ENCODE measurements at places on chromosomes 5 and 9. TPM values are rescaled to one million over a fixed set of nuclear protein-coding genes. Genes with fewer than 3 reads are reported as not detected.

Gene PCDHGB4
- total RNA-seq: 2.5 TPM

DNA sequence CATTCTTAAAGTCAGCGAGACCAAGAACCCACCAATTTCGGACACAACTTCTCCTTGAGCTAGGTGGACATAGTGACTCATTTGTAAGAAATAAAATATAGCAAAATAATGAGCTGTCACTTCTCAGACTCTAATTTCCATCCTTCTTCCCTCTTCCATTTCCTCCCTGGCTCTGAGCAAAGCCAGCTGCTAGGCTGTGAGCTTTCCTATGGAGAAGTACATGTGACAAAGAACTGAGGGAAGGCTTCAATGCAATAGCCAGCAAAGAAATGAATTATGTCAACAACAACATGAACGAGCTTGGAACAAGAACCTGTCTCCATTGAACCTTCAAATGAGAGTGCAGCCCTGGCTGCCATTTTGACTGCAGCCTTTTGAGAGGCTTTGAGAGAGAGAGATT lies 25.9 kb upstream of the SELENOP start:
- no peak for DNase-seq

Gene CXXC5
- 57.2 TPM for total RNA-seq

DNA sequence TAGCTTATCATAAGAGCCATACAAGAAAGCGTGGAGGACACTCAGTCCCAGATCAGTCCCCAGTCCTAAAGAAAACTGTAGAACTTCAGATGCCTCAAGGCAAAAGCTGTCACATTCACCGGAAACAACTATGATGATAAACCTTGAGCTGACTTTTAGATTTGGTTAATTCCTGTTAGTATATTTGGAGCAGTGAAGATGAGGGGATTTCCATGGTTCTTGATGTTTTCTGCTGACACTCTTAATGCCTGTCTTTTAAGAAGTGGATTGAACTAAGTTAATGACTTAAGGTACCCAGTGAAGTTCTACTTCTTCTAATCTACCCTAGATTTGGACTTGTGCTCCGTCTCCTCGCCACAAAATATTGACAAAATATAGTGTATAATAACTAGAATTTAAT lies 355.0 kb downstream of the EBF1 start:
- no peak for DNase-seq

- no peak for DNase-seq
Observed at GRCh38 chr9:36121971-36122370, 14.6 kb upstream of the GLIPR2 start.

Gene MARCOL
- not detected for total RNA-seq

GRCh38 chr5:157548513-157549282 lies 26.9 kb downstream of the ADAM19 start:
- no peak for DNase-seq

DNA sequence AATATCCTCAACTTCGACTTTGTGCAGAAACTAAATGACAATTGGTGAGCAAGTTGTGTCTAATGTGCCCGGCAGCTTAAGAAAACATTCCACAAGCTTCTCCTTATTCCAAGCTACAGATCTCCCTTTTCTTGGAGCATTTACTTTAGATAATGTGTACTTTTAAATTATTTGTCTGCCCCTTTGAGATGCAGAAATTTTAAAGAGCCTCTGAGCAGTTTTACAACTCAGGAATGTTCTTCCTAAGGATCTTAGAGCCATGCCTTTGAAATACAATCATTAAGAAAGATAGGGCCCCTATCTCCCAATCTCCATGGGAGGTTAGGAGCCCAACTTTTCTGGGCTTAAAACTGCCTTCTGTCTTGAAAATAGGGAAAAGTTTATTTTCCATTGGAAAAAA lies 723.7 kb upstream of the COX7C start:
- no peak for DNase-seq

DNA sequence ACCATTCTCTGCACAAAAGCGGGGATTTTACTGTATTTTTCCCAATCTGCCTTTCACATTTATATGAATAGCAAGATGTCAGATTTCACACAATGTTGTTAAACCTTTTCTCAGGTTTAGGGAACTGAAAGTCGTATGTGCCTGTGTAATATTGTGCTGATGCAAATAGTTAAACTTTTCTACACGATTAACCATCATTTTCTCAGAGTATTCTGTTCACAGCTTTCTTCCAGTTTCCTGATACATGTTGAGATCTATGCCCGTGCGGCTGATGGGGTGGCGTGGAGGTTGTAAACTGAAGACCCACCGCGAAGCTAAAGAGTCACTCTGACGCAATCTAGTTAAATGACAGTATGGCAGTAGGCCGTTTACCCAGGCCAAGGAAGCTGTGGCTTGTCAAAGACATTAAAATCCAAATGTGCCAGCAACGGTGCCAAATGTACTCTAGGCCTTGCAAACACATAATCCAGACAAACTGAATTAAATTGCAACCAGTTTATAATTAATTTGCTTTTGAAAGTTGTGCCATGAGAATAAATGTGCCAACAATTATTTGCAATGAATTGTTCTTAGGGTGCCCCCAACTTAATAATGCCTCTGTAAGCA lies 145.7 kb downstream of the EBF1 start:
- DNase-seq: no peak

- no peak for DNase-seq
Observed at GRCh38 chr9:35342221-35342958, 147.5 kb upstream of the RUSC2 start.

Gene SLC24A2
- total RNA-seq: not detected

- no peak for DNase-seq
Observed at GRCh38 chr9:87620731-87621322, 105.1 kb upstream of the CTSL start.

Gene SLC45A2
- total RNA-seq: 0.31 TPM

- peak; percentile 48 for DNase-seq
Observed at GRCh38 chr5:86500947-86501346, 116.8 kb upstream of the COX7C start.

DNA sequence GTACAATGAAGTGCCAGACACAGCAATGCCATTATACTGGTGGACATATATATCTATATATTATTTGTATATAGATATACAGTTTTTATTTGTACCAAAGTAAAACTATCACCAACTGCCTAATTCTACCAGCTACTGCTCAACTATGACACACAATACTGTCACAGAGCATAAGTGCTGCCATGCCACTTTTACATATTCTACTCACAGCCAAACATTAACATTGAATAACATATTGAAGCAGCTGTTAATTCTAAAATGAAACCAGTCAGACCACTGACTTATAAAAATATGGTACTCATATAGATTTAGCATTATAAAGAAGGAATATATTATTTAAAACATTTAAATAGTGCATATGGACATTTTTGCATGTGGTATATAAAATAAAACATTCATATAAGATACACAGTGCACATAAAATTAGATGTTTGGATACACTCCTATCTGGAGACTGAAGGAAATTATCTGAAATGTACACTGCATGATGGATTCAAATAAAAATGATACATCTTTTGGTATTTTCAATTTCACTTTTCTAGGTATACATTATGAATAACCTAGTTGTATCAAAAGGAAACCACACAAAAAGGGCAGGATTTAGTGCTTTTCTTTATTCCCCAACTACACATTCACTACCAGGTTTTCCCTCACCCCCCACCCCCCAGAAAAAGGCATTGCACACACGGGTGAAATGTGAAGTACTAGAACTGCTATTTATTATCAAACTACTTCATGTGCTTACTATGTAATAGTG lies 48.9 kb downstream of the PKD2L2 start:
- no peak for DNase-seq

DNA sequence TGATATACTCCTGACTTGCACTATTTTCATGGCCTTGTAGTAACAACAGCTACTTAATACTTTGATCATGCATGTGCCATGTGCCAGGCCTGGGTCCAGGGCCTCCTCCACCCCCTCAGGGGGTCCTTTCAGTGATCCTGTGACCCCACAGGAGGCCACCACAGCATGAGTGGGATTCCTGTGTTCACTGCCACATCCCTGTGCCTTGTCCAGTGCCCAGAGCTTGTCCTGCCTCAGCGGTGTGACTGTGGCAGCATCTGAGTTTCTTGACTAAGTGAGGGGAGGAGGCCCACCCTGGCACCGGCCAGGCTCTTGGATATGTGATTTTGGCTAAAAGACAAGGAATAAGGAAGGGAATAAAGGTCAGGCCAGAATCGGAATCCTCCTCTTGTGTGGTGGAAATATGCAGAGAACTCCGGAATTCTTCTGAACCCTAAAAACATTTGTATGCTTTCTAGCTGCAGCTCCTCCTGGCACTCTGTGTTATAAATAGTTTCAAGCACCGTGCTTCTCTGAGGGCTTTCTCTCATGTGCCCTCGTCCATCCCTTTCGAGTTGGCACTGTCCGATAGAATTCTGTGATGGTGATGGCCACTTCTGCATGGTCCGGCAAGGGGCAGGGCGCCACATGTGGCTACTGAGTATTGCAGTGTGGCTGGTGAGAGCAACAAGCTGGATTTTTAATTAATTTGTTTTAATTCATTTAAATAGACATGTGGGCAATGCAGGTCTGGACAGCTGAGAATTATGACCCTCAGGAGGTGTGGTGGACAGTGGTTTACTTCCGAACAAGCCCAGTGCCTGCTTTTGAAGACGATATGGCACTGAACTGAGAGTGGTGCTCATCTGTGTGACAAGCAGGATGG lies 31.8 kb downstream of the TENT4A start:
- no peak for DNase-seq

DNA sequence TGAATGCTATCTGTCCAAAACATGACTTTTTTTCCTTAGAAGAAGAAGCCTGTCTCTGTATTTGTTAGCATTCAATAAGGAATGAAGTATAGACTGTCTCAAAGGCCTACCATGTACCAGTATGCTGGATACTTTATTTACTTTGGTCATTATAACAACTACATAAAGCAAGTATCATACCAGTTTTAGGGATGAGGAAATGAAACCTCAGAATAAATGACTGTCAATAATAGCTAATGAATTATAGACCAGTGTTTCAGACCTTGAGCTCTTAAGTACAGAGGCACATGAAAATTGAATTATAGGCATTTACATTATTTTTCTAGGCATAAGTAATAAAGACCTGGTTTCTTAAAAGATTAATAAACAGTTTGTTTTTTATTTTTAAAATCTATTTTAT lies 166.4 kb upstream of the TLX3 start:
- DNase-seq: no peak

Gene SARDH
- total RNA-seq: 1.0 TPM

DNA sequence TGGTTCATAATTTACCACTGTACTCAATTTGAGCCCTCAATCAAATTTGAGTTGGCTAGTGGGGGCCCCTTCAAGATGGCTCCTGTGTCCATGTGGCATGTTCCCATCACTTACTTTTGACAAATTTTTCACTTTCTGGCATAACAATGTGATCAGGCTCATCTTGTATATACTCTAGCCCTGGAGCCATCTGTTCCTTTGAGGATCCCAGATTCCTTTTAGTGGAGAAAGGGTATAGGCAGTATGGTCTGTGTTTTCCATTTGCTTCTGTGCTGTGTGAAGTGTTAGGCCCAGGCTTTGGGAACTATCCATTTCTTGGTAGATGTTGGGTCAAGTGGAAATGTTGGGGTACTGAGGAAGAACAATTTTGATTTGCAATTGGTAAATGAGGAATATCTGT lies 45.7 kb downstream of the SH3GL2 start:
- DNase-seq: no peak

- DNase-seq: no peak
Observed at GRCh38 chr9:84101964-84102632, 121.5 kb downstream of the RMI1 start.

DNA sequence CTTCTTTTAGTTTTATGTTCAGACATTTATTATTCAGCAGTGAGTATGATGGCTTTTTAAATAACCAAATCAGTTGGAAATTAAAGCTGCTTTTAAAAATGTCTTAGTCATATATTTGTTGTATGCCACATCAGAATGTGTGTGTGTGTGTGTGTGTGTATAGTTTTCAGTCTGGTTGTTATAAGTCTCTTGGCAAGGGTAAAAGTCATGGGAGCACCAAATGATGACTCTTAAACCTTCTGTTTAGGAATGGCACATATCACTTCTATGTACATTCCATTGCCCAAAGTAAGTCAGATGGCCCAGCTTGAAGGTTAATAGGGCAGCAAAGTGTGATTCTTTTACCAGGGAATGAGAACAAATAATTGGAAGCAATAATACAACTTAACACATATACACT lies 135.9 kb downstream of the RNF180 start:
- DNase-seq: no peak

Gene NRARP
- 7.4 TPM for total RNA-seq
